ENCODE measurements at places on chromosomes 4 and X.

DNA sequence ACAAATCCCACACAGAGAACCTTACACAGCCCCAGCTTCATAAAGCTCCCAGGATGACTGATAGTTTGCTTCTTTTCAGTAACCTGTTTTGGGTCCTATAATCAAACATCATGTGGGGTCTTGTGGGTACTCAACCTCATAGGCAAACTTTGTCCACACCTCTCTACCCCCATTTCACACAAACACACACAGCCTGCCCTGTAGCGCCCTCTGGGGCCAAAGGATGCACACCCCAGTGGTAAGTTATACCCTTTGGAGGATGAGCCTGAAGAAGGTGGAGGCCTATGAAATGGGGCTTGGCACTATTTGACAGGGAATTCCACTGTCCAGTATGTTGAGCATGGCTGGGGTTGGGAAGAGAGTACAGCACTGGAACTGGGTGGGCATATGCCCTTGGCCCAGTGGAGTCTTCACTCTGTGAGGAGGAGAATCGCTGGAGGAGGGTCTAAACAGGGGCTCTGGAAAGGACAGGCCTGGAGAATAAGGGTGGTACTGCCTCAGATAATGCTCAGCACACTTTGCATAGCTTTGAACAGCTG, 30.5 kb upstream of the COL25A1 start:
- no peak for DNase-seq

DNA sequence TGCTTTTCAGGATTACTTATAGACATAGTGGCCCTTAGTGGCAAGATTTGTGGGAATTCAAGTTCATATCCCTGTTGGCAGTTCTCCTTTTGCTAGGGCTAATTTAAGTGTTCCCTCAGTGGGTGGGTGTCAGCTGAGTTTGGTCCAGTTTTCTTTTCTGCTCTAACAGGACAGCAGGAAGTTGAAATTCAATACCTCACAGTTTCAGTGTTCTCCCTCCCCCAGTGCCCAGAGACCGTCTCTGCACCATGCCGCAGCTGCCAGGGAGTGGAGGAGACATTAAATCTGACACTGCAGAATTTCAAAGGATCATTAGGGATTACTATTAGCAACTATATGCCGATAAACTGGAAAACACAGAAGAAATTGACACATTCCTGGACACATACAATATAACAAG, 50.7 kb downstream of the UBE2NL start:
- DNase-seq = no peak

DNA sequence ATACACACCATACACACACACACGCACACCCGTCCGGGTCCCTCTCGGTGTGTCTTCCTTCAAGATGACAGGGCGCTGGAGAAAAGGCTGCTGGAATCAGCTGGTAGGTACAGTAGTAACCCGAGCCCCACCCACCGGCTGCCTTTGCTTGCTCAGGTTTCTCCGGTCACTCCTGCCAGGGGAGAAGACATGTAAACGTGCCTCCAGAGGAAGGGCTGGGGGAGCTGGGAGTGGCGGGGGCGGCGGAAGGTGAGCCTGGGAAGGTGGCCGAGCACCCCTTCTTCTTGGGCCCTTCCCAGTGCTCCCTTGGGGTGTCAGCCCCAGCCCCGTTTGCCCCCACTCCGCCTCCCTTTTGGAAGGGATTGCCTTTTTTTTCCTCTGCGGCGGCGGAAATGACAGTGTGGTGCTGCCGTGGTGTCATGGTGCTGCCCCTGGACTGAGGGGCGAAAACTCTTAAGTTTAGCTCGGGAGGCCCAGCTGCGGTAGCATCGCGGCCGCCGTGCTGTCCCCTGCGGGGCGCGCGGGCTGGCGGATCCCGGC, at the start of gene MID2:
MID2 (plus strand) TSS at position 169 of the 540 bp plus-strand sequence. CDS start 561 bp downstream, outside the sequence.
- DNase-seq = peak; percentile 50

- no peak for DNase-seq
Observed at GRCh38 chr4:185840953-185841352, 29.0 kb upstream of the SORBS2 start.

GRCh38 chr4:86938771-86939520, 4.1 kb downstream of the AFF1 start:
- DNase-seq = no peak

GRCh38 chrX:68461576-68461975, 28.3 kb upstream of the OPHN1 start:
- DNase-seq = no peak

- no peak for DNase-seq
Observed at GRCh38 chr4:53813998-53814397, 222.7 kb upstream of the LNX1 start.

DNA sequence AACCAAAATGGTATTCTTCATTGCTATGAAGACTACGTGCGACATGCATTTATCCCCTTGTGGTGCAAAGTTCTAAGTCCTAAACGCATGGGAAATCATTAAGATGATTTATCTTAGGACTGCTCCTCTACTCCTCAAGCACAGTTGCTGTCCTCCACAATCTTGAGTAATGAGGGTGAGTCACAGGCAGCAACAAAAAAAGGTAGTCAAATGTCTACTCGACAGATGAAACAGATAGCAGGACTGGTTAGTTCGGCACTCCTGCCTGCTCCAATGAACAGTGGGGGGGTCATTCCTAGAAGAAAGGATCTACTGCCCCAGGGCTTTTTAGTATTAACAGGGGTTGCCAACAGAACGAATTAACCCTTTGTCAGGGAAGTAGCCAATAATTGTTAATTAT, 233.7 kb upstream of the FGF13 start:
- DNase-seq = no peak

DNA sequence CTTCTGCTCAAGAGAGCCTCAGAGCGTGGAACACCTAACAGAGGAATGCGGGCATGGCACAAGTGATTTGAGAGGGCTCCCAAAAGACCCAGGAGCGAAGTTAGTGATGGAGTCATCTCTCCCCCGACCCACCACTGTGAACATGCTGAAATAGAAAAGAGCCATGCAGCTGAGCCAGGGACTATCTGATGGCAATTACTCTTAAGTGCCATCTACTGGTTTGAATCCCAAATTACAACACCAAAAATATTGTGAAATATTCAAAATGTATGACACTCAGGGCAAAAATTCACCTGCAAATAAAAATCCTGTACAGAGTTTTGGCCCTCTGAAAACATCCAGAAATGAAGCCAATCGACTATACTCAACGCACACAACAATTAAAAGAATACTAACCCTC, 2038.9 kb upstream of the ADGRL3 start:
- DNase-seq = no peak

DNA sequence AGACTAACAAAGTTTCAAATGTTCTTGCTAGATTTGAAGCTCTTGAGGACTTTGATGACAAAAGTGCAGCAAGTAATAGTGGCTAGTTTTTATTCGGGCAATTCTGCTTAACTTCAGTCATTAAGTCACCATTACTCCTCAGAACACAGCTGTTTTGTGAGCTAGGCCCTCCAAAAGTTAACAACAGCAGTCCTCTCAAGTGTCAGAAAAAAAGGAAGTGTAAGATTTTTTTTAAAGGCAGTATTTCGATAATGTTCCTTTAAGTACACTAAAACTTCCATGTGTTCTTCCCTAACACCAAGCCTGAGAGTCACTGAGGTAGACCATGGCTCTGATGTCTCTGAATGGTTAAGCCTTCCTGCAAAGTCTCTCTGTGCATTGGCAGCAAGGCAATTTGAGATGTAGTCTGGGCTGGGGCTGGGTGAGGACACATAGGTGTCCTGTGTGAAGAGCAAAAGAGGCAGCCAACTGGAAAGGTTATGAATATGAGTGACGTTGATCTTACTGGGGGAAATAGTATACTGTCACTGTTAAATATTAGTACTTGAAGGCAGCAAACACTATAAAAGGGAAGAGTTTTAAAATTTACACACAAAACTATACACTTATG, 174.0 kb upstream of the MAP3K15 start:
- no peak for DNase-seq

GRCh38 chrX:57178605-57179004, 41.4 kb upstream of the SPIN2A start:
- DNase-seq = no peak

DNA sequence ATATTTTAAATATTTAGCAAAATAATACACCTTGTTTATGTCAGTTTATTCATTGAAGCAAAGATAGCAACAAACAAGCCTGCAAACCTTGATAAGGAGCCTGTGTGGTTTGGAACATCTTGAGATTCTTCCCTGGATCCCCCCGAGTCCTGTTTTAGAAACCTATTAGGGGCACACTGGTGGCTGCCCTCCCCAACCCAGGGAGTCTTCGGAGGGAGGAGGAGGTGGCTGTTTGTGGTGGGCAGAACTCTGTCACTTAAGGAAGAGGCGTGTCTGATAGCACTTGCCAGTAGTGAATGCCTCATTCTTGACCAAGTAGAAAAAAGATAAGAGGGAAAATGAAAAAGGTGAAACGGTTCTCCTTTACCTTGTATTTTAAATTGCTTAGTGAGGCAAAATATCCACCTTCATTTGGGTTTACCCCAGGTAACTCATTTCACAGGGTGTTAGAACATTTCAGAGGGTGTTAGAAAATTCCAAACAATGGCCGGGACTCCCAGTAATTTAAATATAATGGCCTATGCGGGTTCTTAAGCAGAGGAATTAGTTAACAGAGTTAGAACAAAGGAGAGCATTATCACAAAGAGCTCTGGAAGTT, 10.4 kb downstream of the KIT start:
- no peak for DNase-seq

DNA sequence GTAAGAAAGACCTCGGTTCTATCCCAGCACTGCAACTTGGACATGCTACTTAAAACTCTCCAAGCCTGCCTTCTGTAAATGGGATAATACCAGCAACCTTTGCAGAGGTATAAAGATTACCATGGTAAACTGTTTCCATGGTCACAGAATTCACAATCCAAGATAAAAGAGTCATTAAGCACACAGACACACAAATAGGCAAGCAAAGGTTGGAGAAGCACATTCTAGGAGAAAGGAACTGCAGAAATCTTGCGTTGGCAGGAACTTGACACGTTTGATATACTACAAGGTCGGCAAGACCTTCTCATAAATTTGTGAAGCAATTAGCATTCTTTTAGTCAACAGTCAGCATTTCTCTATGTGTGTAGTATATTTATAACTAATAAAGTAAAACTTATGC, 12.3 kb upstream of the CHRNA9 start:
- no peak for DNase-seq

DNA sequence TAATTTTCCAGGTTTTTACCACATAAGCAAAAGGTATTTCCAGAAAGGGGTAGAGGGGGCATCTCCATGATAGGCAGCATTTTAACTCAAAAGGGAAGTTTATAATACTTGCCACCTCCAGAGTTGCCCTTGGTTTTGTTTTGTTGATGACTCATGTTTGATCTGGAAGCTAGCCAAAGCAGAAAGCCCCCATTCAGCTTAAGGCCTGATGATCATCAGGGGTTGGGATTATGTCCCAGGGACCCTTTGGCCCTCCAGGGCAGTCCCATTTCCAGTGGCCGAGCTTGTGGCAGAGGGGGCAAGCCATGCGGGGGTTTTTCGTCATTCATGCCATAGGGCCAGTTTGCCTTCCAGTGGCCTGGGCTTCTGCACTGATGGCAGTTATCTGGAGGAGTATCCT, 143.0 kb upstream of the PLAC1 start:
- DNase-seq = no peak

DNA sequence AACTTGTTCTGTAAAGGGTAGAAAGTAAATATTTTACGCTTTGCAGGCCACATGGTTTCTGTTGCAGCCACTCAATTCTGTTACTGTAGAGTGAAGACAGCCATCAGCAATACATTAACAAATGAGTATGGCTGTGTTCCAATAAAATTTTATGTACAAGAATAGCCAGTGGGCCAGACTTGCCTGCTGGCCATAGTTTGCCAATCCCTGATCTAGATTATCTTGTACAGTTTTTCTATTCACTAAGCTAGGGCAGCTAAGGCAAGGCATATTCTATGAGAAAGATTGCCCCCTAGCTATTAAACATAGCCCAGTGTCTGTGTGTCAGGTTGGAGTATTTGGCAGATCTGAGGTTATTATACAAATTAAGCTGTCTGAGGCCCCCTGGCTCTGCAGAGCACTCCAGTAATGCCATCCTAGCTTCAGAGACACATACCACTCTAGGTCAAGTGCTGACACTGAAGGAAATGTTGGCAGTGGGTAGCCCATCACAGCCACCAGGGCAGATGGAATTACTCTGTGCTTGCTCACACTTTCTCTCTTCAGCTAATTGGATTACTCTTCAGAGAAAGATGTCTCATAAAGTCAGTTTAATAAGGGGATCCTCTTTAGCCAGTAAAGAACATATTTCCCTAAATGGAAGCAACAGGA, 40.7 kb downstream of the MTTP start:
- DNase-seq = peak; percentile 15

DNA sequence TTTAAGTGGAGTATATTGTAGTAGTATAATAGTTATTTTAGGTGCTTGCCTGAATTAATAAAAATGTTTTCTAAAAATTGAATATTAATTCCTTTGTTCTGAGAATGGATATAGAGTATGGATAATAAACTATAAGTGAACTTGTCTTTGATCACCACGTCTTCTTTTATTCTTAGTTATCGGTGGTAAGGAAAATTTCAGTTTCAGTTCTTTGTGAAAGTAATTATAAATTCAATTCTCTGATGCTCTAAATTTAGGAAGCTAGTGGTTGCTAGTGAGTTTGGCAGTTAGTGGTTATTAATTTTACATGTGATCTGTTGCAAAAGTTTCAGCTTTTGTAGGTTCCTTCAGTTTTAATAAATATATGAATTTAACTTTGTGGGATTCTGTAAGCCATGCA, 30.8 kb downstream of the MRPL1 start:
- no peak for DNase-seq

GRCh38 chr4:151908734-151909497, 148.1 kb upstream of the GATB start:
- no peak for DNase-seq

- DNase-seq = no peak
Observed at GRCh38 chrX:137428766-137429591, 136.9 kb upstream of the ZIC3 start.

GRCh38 chrX:39955625-39956024, 142.1 kb downstream of the BCOR start:
- no peak for DNase-seq

- DNase-seq = no peak
Observed at GRCh38 chr4:3486541-3487540, 23.7 kb downstream of the DOK7 start.

GRCh38 chr4:12293906-12294525, 865.3 kb upstream of the HS3ST1 start:
- DNase-seq = no peak

DNA sequence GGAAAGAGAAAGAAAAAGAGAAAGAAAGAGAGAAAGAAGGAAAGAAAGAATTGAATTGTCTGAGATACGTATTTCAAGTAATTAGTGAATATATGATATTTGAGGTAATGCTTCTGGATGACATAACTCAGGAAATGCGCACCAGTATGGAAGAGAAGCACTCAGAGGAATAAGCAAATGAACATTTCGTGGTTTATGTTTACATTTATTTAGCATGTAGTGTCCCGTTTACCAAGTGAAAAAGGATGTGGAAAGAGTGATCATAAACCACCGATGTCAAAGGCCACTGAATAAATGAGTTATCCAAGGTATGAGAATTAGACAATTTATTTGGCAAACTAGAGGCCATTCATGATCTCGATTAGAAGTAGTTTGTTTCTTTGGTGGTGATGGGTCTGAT, 200.4 kb downstream of the ARAP2 start:
- DNase-seq = no peak

- no peak for DNase-seq
Observed at GRCh38 chr4:74627504-74627903, 166.8 kb downstream of the BTC start.

- DNase-seq = no peak
Observed at GRCh38 chrX:23788946-23789345, 6.0 kb downstream of the SAT1 start.
